ENCODE measurements at places on chromosomes 6 and 20.

- DNase-seq, result no peak
Observed at GRCh38 chr20:57157106-57157691, 109.2 kb downstream of the BMP7 start.

DNA sequence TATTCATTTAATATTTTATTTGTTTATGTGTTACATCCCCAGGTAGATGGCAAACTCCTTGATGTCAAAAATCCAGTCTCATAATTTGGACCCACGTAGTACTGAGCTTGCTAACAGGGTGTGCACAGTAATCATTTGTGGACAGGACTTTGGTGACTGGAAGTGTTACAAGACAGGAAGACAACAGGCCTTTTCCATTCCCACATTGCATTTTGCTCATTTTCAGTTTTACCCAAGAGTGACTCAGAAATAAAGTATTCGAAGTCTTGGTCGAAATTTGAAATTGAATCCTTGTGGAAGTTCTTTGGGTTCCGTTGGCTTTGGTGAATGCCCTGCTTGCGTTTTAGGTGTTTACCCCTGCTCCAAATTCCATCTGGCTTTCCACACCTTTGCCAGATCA, 63.0 kb upstream of the THBS2 start:
- no peak for DNase-seq

- DNase-seq, result no peak
Observed at GRCh38 chr6:128069188-128069587, 168.3 kb upstream of the THEMIS start.

- DNase-seq, result no peak
Observed at GRCh38 chr6:56101141-56101553, 146.2 kb downstream of the COL21A1 start.

DNA sequence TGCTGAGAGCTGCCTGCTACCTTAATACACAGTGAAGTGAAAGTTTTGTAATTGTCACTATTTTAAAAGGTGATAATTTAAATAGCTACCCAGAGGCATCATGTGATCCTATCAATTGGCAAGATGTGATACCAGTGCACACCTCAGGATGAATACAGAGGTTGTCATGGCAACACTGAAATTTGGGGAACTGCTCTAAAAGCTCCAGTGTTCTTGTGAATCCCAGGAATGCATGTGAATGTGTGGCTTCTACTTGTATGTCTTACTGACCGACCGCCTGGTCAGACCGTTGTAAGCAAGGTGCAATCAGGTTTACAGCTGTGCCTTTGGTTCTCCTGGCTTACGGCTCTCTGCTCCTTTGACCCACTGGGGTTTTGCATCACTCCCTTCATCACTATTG, 146.3 kb upstream of the GJE1 start:
- DNase-seq, result no peak
